HTR-8/SVneo (cell line): ENCODE measurements at places on chromosomes 11 and 22.

DNA sequence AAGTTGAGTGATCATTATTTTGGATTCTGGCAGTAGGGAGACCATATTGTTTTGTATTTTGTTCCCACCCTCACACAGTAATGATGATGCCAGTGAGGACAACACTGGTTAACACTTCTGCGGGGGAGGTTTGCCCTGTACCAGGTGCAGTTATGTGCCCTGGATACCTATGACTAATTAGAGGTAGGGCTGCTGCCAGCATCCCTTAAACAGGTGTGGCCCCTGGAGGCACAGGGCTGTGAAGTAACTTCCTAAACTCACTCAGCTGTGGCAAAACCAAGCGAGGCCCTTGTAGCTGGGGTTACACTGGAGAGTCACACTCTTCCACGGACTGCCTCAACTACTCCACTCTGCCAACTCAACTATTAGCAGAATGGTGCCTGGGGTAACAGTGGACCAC, 64.5 kb downstream of the MCM5 start:
- DNase-seq, result no peak

DNA sequence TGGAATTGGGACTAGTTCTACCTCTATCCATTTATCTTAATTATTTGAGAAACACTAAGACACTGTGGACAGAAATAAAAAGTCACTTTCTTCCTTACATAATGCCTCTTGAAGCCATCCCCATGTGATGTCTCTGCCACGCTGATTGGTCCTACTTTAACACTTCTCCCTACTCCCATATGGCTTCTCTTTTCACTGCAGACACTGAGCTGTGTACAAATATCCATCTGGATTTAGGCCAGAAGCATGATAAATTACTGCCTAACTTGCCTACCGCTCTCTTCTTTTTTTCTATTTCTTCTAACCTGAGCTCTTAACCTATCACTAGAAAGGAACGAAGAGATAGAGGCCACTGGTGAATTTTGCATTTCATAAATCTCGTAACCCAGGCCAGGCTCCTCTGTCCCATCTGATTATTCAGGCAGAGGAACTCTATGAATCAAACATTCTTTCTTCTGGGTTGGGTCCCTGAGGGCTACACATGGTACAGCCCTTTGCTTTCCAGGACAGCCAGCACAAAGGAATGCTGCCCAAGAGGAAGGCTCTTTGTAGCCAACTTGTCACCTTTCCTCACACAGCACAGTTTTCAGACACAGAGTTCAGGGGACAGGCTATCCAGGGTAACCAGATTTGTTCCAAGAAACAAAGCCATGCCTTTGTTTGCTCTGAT, 878.5 kb upstream of the LRRC4C start:
- no peak for DNase-seq

DNA sequence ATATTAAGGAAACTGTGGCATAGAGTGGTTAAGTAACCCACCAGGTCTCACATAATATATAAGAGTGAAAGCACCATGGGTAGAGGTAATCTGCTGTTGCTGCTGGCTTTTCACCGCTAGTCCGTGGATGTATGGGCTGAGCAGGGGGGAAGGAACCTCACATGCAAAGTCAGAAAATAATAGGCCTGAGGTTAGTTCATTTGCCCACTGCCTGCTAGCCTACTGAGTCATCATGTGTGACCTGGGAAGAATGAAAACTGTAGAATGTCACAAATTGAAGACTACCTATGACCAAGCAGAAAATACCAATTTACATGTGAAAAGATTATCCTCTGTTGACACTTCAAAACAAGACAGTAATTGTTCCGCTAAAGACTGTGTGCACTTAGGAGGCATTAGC, 560.1 kb upstream of the FAT3 start:
- no peak for DNase-seq

DNA sequence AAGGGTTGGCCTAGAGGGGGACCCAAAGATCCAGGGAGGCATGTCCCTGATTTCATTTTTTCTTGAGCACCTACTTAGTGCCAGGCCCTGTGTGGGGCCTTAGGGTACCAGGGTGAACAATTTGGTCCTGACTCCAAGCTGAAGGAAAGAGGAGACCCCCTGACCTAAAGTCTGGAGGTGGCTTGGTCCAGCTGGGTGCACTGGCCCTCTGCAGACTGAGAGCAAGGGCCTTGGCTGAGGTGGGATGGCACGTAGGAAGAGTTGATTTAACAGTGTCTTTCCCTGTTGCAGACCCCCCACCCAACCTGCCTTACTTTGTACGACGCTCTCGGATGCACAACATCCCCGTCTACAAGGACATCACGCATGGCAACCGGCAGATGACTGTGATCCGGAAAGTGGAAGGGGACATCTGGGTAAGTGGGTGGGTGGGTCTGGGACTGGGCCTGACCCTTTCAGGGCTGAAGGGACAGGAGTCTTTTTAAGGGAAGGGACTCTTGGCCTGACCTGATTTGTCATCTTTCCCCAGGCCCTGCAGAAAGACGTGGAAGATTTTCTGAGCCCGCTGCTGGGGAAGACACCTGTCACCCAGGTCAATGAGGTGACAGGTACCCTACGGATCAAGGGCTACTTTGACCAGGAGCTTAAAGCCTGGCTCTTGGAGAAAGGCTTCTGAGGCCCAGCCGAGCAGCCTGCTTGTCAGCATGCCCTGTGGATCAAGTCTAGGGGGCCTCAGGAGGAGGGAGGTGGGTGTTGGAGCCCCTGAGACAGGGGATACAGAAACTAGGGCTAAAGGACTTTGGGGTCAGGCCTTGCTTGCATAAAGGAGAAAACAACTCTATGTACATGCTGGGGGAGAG, 3.3 kb downstream of the MRPL49 start:
- no peak for DNase-seq

DNA sequence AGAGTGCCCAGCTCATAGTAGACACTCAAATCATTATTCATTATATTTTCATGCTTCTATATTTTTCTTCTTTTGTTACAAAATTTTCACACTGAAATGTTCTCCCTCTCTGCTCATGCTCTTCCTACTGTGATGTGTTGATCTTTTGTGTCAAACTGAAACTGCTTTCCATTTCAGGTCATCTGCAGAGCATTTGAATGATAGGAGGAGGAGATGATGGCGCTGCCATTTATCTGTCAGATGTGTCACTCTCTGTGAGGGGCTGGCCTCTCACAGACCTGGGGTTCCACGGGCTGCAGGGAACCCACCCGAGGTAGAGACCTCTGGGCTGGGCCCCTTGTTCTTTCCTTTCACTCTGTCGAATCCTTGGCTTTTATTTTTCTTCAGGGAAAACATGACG, 41.1 kb downstream of the OR10A6 start:
- DNase-seq, result no peak

GRCh38 chr11:4026389-4026788, 68.2 kb upstream of the RRM1 start:
- no peak for DNase-seq

DNA sequence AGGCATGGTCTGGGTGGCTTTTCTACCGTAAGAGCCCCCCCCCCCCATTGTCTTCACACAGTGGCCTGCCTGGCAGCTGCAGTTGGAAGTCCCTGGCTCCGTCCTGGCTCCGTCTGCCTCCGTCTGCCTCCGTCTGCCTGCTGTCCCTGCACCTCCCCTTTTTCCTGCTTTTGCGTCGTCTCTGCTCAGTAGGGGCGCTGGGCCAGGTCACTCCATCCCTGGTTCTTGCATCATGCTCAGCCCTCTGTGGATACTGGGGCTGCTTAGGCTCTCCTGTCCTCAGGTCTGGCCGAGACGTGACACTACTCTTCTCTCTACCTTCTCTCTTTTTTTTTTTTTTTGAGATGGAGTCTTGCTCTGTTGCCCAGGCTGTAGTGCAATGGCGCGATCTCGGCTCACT, 27.8 kb downstream of the AP2A2 start:
- no peak for DNase-seq

DNA sequence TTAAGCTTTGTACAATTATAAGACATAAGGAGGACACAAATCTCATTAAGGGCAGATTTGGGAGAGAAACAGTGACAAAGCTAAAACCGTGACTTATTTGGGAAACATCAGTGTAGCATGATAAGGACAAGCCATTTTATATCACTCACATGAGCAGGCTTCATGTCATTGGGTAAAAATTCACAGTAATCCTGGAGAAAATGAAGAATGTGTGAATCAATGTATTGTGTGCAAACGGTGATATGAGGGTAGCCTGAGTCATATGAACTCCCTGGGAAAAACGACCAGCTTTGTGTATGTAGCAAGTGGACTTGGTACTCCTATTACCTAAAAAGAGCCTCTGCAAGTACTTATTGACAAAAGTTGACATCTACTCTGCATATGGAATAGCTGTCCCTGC, 6.0 kb upstream of the TRIM34 start:
- DNase-seq, result no peak

- peak; percentile 74 for DNase-seq
Observed at GRCh38 chr11:12287374-12288211, 89.8 kb upstream of the PARVA start.

DNA sequence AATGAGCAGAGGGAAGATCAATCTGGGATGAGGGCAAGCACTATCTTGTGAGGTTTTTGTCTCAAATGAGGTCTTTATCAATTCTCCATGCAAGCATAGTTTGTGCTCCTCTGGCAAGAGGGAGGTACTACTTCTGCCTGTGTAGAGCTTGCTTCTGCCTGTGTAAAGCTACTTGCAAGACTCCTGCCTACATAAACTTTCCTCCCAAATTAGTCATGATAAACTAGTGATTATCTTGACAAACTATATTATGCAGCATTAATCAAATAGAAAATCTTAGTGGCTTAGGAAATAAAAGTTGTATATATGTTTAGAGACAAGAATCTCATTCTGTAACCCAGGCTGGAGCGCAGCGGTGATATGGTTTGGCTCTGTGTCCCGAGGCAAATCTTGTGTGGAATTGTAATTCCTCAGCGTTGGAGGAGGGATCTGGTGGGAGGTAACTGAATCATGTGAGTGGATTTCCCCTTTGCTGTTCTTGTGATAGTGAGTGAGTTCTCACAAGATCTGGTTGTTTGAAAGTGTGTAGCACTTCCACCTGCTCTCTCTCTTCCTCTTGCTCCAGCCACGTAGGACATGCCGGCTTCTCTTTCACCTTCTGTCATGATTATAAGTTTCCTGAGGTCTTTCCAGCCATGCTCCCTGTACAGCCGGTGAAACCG, 8.0 kb upstream of the MMP10 start:
- no peak for DNase-seq

DNA sequence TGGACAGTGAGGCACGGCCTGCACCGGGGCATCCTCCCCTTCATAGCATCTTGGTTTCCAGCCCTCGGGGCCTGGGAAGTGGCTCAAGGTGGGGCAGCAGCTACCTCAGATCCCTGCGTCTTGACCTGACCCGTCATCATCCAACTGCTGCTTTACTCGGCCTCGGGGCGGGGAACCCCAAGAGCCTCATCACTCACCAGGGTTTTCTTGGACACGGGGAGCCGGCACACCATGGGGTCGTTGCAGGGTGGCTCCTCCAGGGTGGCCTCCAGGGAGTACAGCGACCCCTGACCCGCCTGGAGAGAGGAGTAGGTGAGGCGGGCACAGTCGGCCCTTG, 651 bp downstream of the CTSF start:
- no peak for DNase-seq
